LHCN-M2 (cell line): ENCODE measurements at places on chromosomes 1 and 21. TPM values are rescaled to one million over a fixed set of nuclear protein-coding genes. Genes with fewer than 3 reads are reported as not detected.

Gene CTBS
- 7.1 and 9.6 TPM in 2 replicates for total RNA-seq

Gene CCDC24
- total RNA-seq, result 5.1 and 5.2 TPM in 2 replicates

Gene PIGK
- total RNA-seq, result 46.2 and 53.7 TPM in 2 replicates

GRCh38 chr1:215557992-215558626 lies 9.0 kb upstream of the KCTD3 start:
- no peak for DNase-seq

DNA sequence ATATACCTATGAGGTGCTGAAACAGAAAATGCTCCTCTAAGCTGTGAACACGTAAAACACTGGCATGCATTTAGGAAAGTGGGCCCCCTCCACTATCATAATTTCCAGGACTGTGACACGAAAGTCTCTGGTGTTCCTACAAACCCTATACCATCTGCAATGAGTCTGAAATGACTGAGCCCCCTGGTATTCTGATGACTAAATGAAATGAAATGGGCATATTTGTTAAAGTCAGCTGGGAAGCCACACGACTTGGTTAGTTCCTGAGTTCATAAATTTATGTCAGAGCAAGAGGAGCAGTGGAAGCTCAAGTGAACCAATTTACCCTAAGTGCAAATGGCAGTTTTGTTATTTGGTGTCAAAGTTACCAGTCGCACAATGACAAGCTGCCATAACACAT lies 182.3 kb downstream of the KCTD3 start:
- DNase-seq, result peak; percentile 79

Gene OR11L1
- total RNA-seq, result not detected in 2 replicates

DNA sequence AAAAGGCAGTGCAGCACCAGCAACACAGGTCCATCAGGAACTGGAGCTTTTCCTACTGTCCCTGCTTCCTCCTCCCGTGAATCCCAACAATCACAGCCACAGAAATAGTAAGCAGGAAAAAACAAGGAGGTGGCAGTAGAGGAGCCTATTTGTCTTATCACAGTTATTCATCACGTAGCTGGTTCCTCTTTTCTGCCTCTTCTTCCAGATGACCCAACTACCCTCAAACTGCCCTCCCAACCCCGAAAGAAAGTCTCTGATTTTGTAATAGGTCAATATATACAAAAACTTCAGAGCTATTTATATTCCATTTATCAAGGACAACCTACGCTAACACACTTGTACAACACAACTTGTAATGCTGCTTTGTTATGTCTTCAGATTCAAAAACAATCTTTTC lies 21.4 kb downstream of the GNB1 start:
- DNase-seq, result no peak

- peak; percentile 20 for DNase-seq
Measured at GRCh38 chr1:209335178-209335577, 248.3 kb upstream of the CAMK1G start.

Gene HMCN1
- total RNA-seq, result under 0.01 and 0.06 TPM in 2 replicates

- peak; percentile 68 for DNase-seq
Measured at GRCh38 chr1:154998818-154999570, 3.6 kb upstream of the ZBTB7B start.

Gene ZFP69
- total RNA-seq, result 1.2 and 2.2 TPM in 2 replicates

- DNase-seq, result no peak
Measured at GRCh38 chr1:190942475-190942874, 464.8 kb upstream of the BRINP3 start.

DNA sequence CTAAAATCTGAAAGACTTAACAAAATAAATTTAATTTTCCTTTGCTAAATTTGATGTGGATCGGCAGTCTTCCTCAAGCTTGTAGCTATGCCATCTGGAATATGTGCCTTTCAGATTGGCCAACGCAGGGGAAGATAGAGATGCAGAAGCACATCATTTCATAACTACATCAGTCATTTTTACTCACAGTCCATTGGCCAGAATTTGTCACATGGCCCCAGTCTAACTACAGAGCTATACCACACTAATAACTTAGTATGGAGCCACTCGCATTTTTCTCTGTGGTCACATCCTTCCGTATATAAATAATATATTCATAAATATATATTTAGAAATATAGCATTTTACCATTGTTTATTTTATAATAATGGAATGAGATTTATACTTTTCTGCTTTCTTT lies 59.0 kb upstream of the PRRX1 start:
- DNase-seq, result no peak

DNA sequence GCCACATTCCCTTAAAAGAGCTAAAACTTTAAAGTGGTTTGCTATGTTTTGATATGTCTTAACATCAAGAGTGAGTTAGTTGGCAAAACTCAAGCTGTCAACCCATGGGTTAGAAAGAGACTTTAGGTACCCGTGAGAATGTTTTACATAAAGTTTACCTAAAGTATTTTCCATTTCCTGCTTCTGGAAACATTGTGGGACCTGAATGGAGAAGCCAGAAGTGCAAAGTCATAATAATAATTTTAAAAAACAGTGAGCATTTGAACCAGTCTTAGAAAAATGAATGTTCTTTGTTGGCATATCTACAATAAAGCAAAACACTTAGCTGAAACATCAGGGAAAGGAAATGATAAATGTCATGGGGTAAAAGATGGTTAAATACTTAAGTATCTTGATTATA lies 34.8 kb downstream of the LRRC8C start:
- DNase-seq, result no peak

- DNase-seq, result no peak
Measured at GRCh38 chr21:42659416-42660117, 6.1 kb downstream of the PDE9A start.

DNA sequence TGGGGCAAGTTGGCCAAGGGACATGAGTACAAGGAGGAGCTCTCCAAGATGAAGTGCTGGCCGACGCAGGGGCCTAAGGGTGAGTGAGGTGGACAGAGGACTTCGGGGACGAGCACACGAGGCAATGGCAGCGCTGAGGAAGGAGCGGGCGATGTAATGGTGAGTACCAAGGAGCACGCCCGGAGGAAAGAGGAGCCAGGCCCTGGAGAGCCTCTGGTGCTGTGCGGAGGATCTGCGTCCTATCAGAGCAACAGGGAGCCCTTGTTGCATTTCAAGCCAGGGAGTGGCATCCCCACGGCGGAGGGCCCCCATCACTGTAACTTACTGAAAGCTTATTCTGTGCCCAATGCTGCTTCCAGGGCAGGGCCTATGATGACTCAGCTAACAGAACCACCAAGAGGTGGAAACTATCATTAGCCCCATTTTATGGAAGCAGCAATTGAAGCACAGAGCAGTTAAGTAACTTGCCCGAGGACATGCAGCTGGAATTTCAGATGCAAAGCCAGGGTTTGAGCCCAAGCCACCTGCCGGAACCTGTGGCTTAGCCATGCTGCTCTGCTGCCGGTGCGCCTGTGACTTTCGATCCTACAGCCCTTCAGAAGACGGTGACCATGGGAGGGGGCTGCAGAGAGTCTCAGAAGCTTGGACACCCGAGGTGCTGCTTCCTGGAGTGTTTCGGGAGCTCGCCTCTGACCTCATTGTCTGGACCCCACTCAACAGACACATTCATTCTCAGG lies 17.6 kb upstream of the AJAP1 start:
- no peak for DNase-seq

- no peak for DNase-seq
Measured at GRCh38 chr1:233885196-233885920, 19.1 kb upstream of the SLC35F3 start.

GRCh38 chr1:18643154-18644012 lies 12.7 kb downstream of the PAX7 start:
- no peak for DNase-seq

DNA sequence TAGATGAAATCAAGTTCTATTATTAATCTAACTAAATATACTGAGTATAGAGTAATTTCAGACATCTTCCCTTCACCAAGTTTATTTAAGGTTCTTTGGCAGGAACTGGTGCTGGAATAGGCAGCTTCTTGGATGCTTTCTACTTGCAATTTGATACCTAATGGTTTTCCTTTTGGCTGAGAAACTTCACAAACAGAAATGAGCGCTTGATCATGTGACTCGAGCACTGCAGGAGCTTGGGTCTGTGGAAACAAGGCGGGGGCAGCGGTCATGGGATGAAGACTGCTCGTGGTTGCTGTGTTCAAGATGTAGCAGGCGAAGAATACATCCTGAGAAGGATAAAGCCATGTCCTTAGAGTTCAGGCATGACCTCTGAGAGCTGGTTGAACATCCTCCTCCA lies 136.8 kb downstream of the PTPRC start:
- DNase-seq, result peak; percentile 79

- peak; percentile 74 for DNase-seq
Measured at GRCh38 chr1:200351826-200352549, 57.8 kb downstream of the ZNF281 start.

GRCh38 chr1:40861224-40862003 lies 749 bp downstream of the CITED4 start:
- DNase-seq, result no peak

- DNase-seq, result no peak
Measured at GRCh38 chr1:30692201-30692947, 31.0 kb downstream of the MATN1 start.

DNA sequence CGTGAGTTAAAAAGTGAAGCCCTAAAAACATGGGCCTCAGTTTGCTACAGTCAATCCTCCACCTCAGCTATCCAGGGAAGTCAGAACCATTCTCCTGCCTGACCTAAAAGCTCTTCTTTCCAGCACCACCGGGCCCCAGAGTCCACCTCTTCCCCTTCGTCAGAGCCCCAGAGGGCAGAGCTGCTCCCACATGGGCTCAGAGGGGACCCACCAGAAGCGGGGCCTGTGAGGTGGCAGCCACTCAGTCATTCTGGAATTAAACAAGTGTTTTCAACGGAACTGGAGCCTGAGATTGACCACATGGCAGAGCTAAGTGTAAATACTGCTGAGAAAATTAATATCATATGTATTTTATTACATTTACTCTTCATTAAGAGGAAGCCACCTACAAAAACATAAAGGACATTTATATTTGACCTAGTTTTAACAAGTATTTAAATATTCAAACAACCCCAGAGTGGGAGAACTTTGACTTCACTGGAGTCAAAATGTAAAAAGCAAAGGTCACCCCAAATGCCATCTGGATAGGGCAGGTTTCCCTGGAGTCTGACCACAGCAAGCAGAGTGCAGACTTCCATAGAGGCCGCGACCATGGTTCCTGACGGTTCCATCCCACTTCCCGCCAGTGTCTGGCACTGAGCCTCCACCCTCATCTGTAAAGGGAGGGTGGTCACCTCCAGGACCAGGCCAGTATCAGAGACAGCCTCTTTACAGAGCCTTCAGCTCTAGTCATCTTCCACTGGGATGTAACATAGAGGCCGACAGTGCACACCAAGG lies 1.8 kb downstream of the SUMO3 start:
- DNase-seq, result no peak

- no peak for DNase-seq
Measured at GRCh38 chr1:33366762-33367484, 46.0 kb upstream of the A3GALT2 start.
